LHCN-M2 (cell line): ENCODE measurements at places on chromosomes 1 and 21. TPM values are rescaled to one million over a fixed set of nuclear protein-coding genes. Genes with fewer than 3 reads are reported as not detected.

The OR2AK2 gene
- total RNA-seq = not detected in 2 replicates

The HNRNPCL4 gene
- total RNA-seq = not detected in 2 replicates

The SLC9C2 gene
- not detected in 2 replicates for total RNA-seq

The GTF2B gene
- 36.1 and 44.9 TPM in 2 replicates for total RNA-seq

The PPFIA4 gene
- total RNA-seq = 24.1 and 33.2 TPM in 2 replicates

The RNU11 gene
- not detected in 2 replicates for total RNA-seq

The MPC2 gene
- 39.1 and 39.2 TPM in 2 replicates for total RNA-seq

- DNase-seq = no peak
These were observed 420.4 kb upstream of the RUNX1 start for GRCh38 chr21:35469498-35469897.

DNA sequence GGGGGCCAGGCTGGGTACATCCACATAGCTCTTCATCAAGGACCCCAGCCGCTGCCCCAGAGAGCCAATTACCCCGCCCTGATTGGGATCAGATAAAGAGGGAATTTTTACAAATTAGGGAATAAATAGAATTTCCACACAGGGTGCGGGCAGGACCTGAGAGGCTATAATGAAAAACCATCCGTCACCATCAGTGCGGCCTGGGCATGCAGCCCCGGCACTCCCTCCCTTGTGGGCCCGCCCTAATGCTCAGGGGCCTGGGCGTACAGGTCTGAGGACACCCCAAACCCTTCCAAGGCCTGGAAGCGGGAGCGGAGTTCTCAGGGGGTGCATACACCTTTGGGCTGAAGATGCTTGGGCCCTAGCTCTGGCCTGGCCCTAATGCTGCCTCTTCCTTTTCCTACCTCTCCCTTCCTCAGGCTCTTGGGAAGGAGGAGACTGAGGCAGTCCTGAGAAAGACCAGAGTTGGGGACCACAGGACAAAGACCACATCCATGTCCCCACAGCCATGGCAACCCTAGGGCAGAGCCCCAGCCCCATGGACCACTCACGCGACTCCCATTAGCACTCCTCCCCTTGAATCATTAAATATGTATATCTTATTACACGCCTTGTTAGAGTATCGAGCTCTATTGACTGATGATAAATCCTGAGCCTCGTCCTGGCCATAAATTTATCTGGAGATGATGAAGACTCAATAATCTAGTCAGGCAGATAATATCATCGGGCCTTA is 16.3 kb downstream of the DMAP1 start:
- DNase-seq = no peak

DNA sequence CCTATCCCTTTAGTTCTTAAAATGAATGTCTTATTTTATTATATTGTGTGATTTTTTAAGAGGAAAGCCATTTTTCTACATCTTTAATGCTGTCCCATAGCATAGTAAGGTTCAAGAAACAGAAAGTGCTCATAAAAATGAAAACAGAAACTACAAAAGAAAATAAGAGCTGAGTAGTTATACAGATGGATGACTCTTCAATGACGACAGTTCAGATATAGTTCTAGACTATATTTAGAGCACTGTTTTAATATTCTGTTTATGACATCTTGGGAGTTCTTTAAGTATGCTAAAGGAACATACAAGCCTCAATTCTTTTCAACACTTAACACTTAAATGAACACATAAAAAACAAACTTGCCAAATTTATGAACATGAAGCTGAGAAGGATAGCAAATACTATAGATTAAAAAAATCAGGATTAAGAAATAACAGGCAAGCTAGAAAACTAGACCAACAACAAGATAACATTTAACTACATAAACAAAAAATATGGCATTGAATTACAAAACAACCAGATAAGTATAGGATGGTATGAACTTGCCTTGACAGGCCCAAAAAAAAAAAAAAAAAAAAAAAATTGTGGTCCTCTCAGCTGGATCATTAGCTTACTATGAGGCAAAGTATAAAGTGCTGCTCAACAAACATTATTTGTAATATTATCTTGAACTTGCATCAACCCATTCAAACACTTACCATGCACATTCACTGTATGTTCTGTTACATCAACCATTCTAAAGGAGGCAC is 87.9 kb downstream of the ZZZ3 start:
- no peak for DNase-seq

- DNase-seq = no peak
These were observed 99.2 kb upstream of the GNG4 start for GRCh38 chr1:235748747-235749146.

GRCh38 chr1:99133756-99134500 is 129.3 kb upstream of the PLPPR5 start:
- DNase-seq = peak; percentile 83

- DNase-seq = no peak
These were observed 78.0 kb upstream of the RNPC3 start for GRCh38 chr1:103447471-103447870.

- DNase-seq = no peak
These were observed 21.8 kb downstream of the CRYZL1 start for GRCh38 chr21:33619726-33620125.

GRCh38 chr1:172470149-172470548 is 26.3 kb upstream of the PIGC start:
- no peak for DNase-seq

DNA sequence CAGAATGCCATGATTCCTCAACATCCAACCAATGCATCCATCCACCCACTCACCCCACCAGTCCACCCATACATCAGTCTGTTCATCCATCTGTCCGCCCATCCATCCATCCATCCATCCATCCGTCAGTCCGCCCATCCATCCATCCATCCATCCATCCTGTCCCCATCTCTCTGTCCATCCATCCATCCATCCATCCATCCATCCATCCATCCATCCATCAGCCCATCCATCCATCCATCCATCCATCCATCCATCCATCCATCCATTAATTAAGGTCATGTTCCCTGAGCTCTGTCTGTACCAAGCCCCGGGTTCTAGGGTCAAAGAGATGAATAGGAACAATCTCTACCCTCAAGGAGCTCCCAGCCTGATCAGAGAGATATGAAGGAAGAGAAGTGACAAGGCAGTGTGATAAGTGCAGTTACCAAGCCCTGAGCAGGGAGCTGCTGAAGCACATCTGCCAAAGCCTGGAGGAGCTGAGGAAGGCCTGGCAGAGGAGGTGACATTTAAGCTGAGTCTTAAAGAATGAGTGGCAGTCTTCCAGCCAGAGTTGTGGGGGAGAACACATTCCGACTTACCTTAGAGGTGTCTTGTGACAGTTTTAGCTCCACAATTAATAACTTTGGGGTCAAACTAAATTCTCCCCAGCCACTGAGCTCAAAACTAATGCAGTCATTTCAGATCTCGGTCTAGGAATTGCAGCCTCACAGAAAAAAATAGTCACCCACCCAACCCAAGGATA is 47.9 kb downstream of the GRIK3 start:
- DNase-seq = no peak

DNA sequence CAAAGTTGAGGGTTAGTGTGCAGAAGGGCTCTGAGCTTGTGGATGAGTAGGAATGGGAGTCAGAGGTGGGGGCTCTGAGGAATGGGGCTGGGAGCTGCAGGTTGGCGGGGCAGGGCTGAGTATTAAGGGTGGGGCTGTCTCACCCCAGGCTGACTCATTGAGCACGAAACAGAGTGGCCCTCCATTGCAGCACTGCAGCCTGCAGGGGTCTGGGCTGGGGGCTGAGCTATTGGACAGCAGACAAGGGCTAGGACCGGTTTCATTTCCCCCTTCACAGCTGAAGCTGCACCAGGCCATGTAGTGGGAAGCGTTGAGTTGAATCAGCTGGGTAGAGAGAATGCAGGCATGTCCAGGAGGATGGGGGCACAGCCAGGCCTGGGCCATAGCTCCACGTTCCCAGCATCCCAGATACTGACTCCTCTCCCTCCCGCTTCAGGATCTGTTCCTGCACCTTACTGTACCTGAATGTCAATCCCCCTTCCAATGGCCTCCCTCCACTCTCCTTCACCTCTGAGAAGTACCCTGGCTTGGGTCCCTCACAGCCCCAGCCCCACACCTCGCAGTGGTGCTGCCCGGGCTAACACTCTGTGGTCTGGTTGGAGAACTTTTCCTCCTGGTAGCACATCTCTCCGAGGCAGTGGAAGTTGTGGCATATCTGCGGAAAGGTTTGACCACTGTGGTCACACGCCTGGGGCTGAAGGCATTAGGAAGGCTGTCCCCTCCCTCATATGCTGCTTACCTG is 4.4 kb upstream of the INPP5B start:
- DNase-seq = no peak

DNA sequence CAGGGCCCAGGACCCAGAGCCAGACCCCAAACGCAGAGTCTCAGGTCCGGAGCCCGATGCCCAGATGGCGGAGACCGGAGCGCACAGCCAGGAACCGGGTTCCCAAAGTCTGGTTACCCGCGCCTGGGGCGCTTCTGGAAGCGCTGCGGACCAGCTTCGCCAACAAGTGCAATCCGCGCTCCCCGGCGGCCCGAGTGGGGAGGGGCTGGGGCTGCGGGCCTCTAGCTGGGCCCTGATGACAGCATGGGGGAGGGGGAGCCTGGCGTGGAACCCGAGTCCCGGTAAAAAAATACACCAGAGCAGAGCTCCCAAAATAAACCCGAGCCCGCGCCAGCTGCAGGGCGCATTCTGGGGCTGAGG is 494 bp downstream of the NT5C1A start:
- DNase-seq = no peak

DNA sequence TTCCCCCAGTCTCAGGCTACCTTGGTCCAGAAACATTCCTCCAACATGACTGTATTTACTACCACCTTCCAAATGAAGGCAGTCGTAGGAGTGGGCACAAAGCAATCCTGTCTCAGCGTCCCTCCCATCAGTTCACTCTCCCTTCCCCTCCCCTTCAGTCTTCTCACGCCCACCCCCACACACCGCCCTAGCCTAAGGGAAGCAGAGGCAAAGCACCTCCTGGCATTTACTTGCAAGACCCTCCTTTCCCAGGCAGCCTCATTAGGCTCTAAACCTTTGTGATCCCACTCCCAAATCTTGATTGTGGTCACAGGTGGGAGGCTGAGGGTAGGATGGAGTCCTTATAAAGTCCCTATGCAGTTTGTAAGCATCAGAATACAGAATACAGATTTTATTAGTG is 23.9 kb upstream of the LPAR3 start:
- DNase-seq = no peak

DNA sequence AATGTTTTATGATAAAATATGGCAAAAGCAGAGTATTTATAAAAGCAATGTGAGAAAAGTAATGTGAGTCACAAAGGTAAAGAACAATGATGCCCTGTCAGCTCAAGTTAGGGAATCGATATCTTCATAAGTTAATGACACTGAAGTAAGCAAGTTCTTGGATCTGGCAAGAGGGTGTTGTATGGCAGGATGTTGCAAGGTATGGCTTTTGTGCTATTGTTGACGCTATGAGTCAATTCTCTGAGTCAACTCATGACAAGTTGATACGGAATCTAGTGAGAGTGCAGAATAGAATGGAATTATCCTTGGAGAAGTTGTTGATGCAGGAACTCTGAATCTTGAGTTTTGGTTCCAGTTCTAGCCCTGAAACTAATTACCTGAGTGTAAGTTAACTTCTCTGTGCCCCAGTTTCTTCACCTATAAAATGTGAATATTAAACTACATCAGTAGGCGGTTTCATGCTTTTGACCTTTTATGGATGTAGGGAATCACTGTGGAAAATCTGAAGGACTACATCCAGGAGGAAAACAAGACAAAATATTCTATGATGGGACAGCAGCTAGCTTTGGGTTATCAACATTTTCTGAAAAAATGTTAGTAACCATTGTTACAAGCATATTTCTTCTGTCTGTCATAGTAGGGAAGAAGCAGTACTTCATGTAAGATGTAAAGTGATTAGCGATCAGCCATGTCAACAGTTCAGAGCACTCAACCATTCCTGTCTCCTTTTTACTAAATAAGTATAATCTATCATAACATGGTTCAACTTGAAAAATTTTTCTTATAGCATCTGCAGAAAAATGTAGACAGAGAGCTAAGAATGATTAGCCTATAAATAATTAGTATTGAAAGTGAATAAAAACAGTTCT is 96.9 kb downstream of the ATP6V1G3 start:
- DNase-seq = peak; percentile 94

- DNase-seq = peak; percentile 75
These were observed 12.3 kb downstream of the IFI6 start for GRCh38 chr1:27659497-27660299.

DNA sequence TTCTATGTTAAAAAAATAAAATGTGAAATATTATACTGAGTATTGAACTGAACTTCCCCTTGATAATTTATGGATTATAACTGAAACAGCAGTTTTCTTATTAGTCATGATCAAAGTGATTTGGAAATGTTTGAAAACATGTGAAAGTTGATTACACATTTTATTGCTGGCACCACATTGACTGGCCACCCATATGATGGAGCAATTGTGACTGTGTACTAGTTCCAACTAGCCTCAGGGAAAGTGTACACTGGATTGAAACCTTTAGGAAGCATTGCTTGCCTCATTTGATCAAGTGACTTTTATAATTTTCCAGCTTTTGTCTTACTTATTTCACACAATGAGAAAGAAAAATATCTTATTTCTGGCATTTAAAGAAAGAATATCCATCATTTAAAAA is 128.0 kb upstream of the ADGRL2 start:
- no peak for DNase-seq

DNA sequence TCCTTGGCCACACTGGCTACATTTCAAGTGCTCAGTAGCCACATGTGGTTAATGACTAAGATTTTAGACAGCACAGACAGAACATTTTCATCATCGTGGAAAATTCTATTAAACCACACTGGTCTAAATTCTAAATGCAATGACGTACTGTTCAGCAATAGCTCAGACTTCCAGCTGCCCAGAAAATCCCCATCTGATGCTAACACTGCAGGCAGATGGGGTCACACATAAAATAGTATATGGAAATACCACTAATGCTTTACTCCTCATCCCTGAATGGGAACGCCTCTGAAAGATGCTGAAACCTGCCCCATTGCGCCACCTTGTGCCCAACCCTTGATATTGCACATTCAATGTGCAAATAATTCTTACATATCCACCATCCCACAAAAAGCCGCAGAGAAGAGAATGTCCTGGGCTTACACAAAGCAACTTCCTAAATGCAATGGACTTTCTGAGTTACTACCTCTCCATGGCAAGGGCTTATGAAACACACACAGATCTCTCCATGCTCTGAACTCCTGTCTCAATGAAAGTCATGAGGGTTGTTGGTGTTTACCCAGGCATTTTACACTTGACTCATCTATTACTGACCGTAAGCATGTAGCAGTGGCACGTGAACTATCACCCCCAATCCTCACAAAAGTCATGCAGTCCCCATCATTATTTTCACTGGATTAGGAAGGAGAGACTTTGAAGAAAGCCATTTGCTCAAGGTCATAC is 20.3 kb upstream of the SLC5A9 start:
- peak; percentile 96 for DNase-seq
